ENCODE measurements at places on chromosomes 13 and 19. TPM values are rescaled to one million over a fixed set of nuclear protein-coding genes. Genes with fewer than 3 reads are reported as not detected.

Gene CBARP
- 10.8 TPM for total RNA-seq

Gene PTGIR
- not detected for total RNA-seq

Gene NPHS1
- 1.0 TPM for total RNA-seq

Gene SMARCA4
- 252 TPM for total RNA-seq

Gene FFAR2
- total RNA-seq = not detected

Gene CBLC
- 27.1 TPM for total RNA-seq

Gene EML2
- 28.9 TPM for total RNA-seq

Gene FAM124A
- 84.1 TPM for total RNA-seq

Gene GJA3
- total RNA-seq = 0.17 TPM

Gene C19orf67
- total RNA-seq = not detected

Gene KLK13
- total RNA-seq = 5.7 TPM

Gene SELENOV
- 8.7 TPM for total RNA-seq

Gene PSG11
- not detected for total RNA-seq

Gene CHAF1A
- 84.1 TPM for total RNA-seq

Gene MUC16
- total RNA-seq = 0.42 TPM

Gene APLP1
- total RNA-seq = 28.2 TPM

Gene SYDE1
- 21.4 TPM for total RNA-seq

Gene GPR18
- total RNA-seq = not detected

Gene CEACAM20
- not detected for total RNA-seq

Gene C13orf42
- total RNA-seq = 24.5 TPM

Gene NALCN
- total RNA-seq = 0.04 TPM

Gene SYNGR4
- not detected for total RNA-seq

Gene TBXA2R
- 0.82 TPM for total RNA-seq

Gene S1PR4
- 0.24 TPM for total RNA-seq

Gene EDDM13
- not detected for total RNA-seq

Gene DNAAF3
- 5.6 TPM for total RNA-seq

Gene KRTDAP
- total RNA-seq = not detected

Gene SIGLEC8
- total RNA-seq = not detected
